ENCODE measurements at places on chromosomes 5 and 9.
A peak's percentile ranks its signal among the peaks of the same experiment; 100 is the strongest.

GRCh38 chr5:156096259-156096658 is 230.7 kb upstream of the SGCD start:
- DNase-seq, result no peak

- no peak for DNase-seq
These were observed 39.4 kb downstream of the TNFAIP8 start for GRCh38 chr5:119395080-119395836.

DNA sequence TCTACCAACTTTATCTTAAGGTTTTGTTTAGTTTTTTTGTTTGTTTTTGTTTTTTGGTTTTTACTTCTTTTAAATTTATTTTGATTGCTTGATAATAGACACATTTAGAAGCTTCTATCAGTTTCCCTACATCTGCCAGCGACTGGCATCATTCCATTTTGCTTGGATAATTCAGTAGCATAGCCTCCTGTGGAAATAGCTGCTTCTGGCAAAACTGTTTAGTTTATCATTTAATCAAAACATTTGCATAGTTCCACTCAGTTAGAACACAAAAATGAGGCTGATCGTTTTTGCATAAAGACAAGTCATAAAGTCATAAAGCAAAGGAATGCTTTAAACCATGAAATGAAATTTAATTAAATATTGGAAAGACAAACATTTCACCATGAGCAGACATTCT is 133.7 kb upstream of the NFIL3 start:
- no peak for DNase-seq

DNA sequence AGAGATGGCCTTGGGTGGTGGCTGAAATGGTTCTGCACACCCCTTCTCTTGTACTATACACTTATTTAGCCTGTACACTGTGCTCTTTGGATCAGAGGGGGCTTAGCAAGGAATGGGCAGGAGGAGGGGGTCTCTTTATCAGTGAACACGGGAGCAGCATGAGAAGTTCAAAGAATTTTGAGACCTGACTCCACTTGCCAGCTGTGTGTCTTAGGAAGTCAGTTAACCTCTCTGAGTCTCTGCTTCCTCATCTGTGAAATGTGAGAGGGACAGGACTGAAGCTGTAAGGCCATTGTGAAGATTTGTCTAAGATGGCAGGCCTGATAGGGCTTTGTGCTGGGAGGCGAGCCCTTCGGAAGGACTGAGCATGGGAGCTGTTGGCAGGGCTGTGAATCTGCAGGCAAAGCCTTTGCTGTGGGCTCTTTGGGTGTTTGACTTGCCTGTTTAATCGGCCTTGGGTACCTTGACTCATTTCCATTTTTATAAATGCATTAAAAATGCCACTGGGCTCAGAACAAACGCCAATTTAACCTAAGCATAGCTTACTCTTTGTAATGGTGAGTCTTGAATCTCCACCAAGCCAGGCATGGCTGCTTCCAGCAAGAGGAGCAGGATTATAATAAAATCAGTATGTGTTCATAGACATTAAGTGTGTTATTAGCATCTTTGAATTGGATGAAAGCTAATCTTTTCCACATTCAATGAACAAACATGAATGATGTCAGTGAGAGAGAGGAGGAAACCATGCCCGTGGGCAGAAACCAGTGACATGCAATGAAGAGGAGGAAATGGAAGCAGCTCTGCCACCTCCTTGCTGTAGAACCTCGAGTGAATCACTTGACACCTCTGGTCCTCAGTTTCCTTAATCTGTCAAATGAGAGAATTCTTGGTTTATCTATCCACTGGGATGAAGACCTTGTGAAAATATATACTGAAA is 89.4 kb downstream of the MACROH2A1 start:
- DNase-seq, result no peak

DNA sequence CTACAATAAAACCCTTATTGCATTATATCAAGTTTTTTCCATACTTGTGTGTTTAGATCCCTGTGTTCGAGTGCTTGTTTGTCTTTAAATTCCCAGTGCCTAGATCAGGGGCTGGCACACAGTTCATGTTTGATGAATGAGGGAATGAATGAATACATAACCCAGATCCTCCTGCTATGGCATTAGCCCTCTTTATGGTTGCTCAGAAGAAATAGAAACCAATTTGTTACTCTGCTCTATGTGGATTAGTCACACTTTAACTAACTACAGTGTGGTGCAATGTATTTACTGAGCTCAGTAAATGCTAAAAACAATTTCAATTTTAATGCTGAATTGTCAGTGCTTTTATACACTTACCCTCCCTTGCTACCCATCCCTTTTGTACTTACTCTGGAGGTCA is 16.4 kb upstream of the GALNT10 start:
- DNase-seq, result no peak

DNA sequence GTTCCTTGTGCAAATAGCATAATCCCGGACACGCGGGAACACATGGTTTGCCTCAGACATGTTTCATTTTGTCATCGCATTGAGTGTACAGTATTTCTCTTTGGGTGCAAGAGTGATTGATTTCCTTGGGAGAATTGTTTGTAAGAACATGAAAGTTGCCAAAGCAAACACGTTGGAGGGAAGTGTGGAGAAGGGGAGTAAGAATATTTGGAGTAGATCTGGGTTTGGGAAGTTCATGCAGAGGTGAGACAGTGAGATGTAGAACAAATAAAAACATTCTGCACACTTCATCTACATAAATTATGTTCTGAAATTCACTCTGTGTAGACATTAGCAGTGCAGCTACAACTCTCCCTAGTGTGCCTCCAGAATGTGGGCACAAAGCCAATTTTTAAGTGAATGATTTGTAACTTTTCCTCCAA is 24.0 kb downstream of the FOXD1 start:
- DNase-seq, result no peak

- no peak for DNase-seq
These were observed 16.6 kb upstream of the CAVIN4 start for GRCh38 chr9:100561256-100561655.

GRCh38 chr9:116467740-116468351 is 219.3 kb upstream of the TRIM32 start:
- no peak for DNase-seq

DNA sequence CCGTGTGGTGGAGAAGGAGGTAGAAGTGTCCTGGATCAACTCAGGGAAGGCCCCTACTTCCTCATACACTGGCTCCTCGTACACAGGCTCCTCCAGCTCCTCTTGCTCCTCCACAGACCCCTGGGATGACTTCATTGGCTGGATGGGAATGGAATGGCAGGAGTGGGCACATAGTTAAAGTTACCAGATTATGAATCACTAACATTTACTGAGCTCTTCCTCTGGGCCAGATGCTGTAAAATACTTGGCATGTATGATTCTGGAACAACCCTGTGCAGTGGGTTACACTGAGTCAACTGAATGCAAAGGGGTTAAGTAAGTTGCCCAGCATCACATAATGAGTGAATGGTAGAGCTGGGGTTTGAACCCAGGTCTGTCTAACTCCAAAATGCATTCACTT is 3.1 kb upstream of the FCHSD1 start:
- DNase-seq, result no peak

DNA sequence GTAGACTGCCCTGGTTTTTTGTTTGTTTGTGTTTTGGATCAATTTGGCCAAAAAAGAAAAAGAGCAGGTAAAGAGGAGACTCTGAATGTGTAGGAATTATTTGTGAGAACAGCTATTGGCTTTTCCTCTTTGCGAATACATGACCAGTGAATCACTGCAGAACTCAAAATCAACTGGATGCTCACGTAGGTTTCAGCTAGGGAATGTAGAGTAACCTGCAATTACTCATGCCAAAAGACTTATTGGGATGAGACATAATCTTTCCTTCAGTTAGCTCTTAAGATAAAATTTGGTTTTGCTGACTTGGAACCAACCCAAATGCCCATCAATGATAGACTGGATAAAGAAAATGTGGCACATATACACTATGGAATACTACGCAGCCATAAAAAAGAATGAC is 348.0 kb downstream of the NPR3 start:
- no peak for DNase-seq

GRCh38 chr5:137453483-137454080 is 45.5 kb downstream of the SPOCK1 start:
- DNase-seq, result peak; percentile 34

DNA sequence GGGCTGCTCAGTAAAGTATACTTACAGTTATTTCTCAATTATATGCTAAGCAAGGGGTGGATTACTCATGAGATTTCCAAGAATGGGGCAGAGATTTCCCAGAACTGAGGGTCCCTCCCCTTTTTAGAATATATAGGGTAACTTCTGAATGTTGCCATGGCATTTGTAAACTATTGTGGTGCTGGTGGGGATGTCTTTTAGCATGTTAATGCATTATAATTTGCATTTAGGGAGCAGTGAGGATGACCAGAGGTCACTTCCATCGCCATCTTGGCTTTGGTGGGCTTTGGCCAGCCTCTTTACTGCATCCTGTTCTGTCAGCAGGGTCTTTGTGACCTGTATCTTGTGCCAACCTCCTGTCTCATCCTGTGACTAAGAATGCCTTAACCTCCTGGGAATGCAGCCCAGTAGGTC is 35.5 kb downstream of the TTC1 start:
- DNase-seq, result peak; percentile 78

DNA sequence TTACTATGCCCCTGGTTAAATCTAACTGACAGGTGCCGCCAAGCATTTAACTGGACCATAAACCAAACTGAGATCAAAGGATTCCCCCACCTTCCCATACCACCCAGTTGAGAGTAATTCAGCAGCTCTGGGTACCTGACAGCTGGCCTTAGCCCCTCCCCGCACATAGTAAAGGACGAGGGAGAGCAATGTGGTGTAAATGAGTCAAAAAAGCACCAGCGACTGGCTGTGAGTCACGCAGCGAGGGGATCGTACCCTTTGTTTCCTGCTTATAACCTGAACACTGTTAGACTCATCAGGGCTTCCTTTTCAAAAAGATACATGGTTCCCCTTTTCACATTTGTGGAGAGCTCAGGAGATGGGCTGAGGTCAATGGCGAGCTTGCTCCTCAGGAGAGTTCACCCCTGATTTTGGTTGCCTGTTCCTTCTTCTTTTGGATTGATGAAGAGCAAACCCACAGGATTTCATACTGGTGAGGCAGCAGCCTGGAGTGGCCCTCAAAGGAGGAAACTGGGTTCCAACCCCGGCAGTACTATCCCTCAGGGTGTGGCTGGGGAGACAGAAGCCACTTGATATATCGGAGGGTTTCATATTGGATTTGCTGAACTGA is 71.5 kb downstream of the ANKRD33B start:
- peak; percentile 65 for DNase-seq

DNA sequence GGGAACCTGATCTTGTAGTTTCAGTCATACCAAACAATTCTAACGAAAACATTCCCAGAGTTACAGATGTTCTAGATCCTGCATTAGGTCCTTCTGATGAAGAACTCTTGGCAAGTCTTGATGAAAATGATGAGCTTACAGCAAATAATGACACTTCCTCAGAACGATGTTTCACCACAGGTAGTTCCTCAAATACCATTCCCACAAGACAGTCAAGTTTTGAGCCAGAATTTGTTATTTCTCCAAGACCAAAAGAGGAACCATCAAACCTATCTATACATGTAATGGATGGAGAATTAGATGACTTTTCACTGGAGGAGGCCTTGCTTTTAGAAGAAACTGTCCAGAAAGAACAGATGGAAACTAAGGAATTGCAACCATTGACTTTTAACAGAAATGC is 21.0 kb downstream of the RMI1 start:
- DNase-seq, result peak; percentile 36

DNA sequence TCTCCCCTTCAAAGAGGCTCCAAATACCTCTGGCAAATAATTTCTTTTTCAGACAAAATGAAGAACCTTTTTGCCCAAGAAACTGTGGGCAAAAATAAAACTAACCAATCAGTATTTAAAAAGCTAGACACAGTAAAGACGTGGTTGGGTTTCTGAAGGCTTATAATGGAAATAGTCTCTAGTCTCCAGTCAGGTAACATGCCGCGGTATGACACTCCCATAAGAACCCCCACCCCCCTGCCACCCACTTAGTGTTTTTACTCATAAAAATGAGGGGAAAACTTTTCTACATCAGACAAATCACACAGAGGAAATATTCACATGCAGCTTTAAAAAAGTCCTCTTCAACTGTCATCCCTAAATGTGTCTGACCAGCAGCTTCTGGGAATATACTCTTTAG is 105.3 kb downstream of the THBS4 start:
- no peak for DNase-seq

- no peak for DNase-seq
These were observed 168.0 kb upstream of the IRX2 start for GRCh38 chr5:2919310-2920018.
